ENCODE measurements at places on chromosomes 5 and 9.

- DNase-seq = no peak
Observed at GRCh38 chr5:147177125-147177840, 57.5 kb upstream of the STK32A start.

GRCh38 chr5:69043655-69043996, 50.2 kb upstream of the SLC30A5 start:
- no peak for DNase-seq

- DNase-seq = no peak
Observed at GRCh38 chr5:101977729-101978345, 318.2 kb downstream of the SLCO4C1 start.

DNA sequence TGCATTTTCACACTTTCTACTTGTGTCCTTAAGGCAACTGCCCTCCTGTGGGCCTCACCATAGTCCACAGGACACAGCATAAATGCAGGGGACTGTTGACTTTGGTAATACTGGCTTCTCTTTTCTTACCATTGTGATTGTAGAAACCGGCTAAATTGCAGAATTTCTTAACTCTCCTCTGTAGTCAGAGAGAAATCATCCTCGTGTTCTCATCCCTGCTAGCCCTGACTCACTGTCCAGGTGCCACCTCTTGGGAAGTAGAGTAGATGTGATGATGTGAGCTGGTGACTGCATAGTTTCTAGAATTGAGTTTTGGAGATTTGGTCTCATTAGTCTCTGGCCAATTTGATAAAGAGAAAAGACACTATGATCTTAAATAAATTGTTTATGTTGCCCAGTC, 5.5 kb downstream of the PHF24 start:
- no peak for DNase-seq

- no peak for DNase-seq
Observed at GRCh38 chr9:16754662-16755061, 115.8 kb downstream of the BNC2 start.

DNA sequence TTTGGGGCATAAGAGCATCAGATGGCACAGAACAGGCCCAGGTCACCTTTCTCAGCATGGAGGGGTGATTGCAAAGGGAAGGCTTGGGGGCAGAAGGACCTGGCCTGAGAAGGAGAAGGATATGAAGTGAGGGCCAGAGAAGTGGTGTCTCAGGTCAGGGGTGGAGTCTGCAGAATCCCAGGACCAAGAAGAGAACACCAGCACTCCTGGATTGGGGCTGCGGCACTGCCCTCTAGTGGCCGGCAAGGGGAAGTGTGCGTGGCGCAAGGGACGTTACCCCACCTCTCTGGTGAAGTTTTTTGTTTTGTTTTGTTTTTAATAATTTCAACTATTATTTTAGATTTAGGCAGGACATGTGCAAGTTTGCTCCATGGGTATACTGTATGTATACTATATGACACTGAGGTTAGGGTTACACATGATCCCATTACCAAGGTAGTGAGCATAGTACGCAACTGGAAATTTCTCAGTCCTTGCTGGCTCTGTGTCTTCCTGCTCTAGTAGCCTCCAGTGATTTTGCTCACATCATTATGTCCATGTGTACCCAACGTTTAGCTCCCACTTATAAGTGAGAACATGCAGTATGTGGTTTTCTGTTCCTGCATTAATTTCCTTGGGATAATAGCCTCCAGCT, 1548.6 kb downstream of the EFNA5 start:
- no peak for DNase-seq

- no peak for DNase-seq
Observed at GRCh38 chr9:33129886-33130881, 37.0 kb downstream of the B4GALT1 start.

- DNase-seq = no peak
Observed at GRCh38 chr5:16844952-16845351, 91.1 kb downstream of the MYO10 start.

DNA sequence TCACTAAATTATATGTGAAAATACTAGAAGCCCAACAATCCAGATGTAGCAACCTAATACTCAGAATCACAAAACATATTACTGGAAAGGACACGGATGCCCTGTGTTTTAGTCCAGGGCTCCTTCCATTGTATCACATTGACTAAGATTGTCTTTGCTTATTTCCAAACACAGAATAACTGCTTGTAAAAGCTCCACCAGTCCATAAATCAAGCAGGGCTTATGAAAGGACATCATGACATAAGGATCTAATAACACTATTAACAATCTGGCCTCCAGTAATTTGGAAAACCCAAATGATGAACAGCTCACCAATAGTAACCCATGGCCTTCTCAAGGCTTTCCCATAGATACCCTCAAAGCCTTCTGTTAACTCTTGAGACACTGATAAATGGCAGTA, 39.8 kb downstream of the WDR41 start:
- DNase-seq = no peak

DNA sequence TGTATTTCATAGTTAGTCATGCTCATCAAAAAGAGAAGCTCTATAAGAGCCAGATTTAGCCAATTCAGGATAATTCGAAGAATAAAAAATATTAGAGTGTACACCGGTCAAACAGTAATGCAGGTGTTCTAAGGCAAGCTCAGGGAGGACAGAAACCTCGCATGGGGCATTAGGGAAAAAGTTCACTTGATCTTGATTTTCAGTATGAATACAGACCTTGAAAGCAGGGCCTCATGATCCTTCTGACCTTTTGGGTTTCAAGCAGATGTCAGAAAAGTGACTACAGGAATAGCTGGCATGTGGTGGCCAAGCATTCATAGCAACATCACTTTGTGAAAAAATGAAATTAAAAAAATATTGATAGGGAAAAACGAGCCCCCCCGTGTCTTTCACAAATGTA, 394.9 kb downstream of the KIF4B start:
- no peak for DNase-seq

DNA sequence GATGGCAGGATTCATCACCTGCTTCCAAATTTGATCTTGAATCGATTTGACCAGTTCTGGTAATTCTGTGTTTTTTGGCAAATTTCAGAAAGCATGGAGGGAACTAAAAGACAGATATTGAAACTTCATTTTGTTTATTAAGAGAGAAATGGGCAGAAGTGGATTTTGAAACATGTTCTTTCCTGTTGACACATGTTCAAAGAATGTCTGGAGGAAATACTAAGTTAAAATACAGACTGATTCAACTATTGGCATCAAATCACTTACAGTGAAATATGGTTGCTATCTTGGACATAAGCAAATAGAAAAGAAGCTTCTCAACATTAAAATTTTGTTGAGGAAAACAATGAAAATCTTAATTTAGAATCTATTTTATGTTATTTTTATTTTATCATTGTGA, 19.3 kb upstream of the GZMK start:
- DNase-seq = no peak
